ENCODE measurements at places on chromosomes 1 and 21. TPM values are rescaled to one million over a fixed set of nuclear protein-coding genes. Genes with fewer than 3 reads are reported as not detected.

GRCh38 chr1:81547912-81548303, 252.8 kb upstream of the ADGRL2 start:
- no peak for DNase-seq

- DNase-seq, result no peak
These were observed 187.2 kb downstream of the PCP4 start for GRCh38 chr21:40054403-40054802.

Gene CFAP74
- 0.19 TPM for polyA plus RNA-seq

Gene GOLPH3L
- 19.7 TPM for polyA plus RNA-seq

Gene UQCRHL
- polyA plus RNA-seq, result 1.6 TPM

- no peak for DNase-seq
These were observed 351.7 kb downstream of the PBX1 start for GRCh38 chr1:164910671-164911070.

All from hindlimb muscle (tissue), 1 donor.